ENCODE measurements at places on chromosomes 7 and 10. TPM values are rescaled to one million over a fixed set of nuclear protein-coding genes. Genes with fewer than 3 reads are reported as not detected.

The EPO gene
- total RNA-seq: 0.30 TPM

The HOGA1 gene
- 1.6 TPM for total RNA-seq

The FAM241B gene
- total RNA-seq: 18.0 TPM

The OR13A1 gene
- total RNA-seq: not detected

The DDX50 gene
- total RNA-seq: 25.6 TPM

The A1CF gene
- total RNA-seq: 0.30 TPM

The PLXNA4 gene
- not detected for total RNA-seq

The RPS24 gene
- total RNA-seq: 1,764 TPM

The ZNF853 gene
- total RNA-seq: 0.05 TPM

The GRM3 gene
- total RNA-seq: not detected

The IRF5 gene
- 16.5 TPM for total RNA-seq

The ZNF485 gene
- 5.8 TPM for total RNA-seq

The CCL26 gene
- total RNA-seq: 0.49 TPM

The OR6B1 gene
- total RNA-seq: not detected

The CHAT gene
- total RNA-seq: not detected

The LIPF gene
- total RNA-seq: not detected

The SEMA3A gene
- 14.2 TPM for total RNA-seq

The ACTL6B gene
- total RNA-seq: not detected

The CALCR gene
- total RNA-seq: 0.10 TPM

The SIRT1 gene
- total RNA-seq: 22.8 TPM

The NME8 gene
- total RNA-seq: not detected

The C1GALT1 gene
- 27.2 TPM for total RNA-seq

The ENTPD1 gene
- 0.37 TPM for total RNA-seq

The H2BK1 gene
- 0.69 TPM for total RNA-seq

The CTTNBP2 gene
- 5.4 TPM for total RNA-seq

The ASL gene
- total RNA-seq: 46.9 TPM

The CLDN4 gene
- total RNA-seq: 234 TPM

The MTPN gene
- total RNA-seq: 152 TPM

The HMX2 gene
- total RNA-seq: not detected

The PRR15 gene
- 2.9 TPM for total RNA-seq

The GRK5 gene
- total RNA-seq: 7.3 TPM

The RELN gene
- 0.20 TPM for total RNA-seq

The GARS1 gene
- total RNA-seq: 329 TPM

The SERPINE1 gene
- 12.8 TPM for total RNA-seq

The TMEM196 gene
- not detected for total RNA-seq

The CXCL12 gene
- 0.47 TPM for total RNA-seq

The NKX1-2 gene
- total RNA-seq: 3.4 TPM

The SORCS1 gene
- not detected for total RNA-seq

The CLRN3 gene
- total RNA-seq: 0.39 TPM

The CASP7 gene
- total RNA-seq: 30.5 TPM

Data from HCT116 (cell line).